ENCODE measurements at places on chromosomes 13 and 19.

- DNase-seq, result peak; percentile 83
Observed at GRCh38 chr13:45047394-45048310, 58.3 kb downstream of the GPALPP1 start.

- no peak for DNase-seq
Observed at GRCh38 chr13:105497597-105497996, 1037.9 kb downstream of the EFNB2 start.

- peak; percentile 74 for DNase-seq
Observed at GRCh38 chr13:71864094-71864985, 2.7 kb downstream of the DACH1 start.

- DNase-seq, result peak; percentile 90
Observed at GRCh38 chr19:6103217-6103644, 7.1 kb downstream of the RFX2 start.

DNA sequence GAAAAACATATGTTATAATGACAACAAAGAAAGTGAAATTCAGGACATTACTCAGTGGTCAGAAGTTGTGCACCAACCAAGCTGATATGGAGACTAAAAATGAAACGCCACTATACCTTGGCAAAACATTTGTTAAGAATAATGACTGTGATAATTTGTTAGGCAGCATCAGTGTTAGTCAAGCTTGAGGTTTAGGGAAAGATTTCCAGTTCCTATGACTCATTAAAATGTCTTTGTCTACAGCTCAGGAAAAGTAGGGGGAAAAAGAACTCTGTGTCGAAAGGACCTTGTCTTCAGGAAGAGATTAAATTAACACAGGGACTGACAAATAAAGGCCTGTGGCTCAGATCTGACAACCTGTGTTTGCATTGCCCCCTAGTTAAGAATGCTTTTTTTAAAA lies 764.1 kb upstream of the SLITRK6 start:
- no peak for DNase-seq

- no peak for DNase-seq
Observed at GRCh38 chr13:95247852-95248251, 53.4 kb downstream of the ABCC4 start.

GRCh38 chr19:7658219-7658686 lies 10.6 kb upstream of the RETN start:
- no peak for DNase-seq

DNA sequence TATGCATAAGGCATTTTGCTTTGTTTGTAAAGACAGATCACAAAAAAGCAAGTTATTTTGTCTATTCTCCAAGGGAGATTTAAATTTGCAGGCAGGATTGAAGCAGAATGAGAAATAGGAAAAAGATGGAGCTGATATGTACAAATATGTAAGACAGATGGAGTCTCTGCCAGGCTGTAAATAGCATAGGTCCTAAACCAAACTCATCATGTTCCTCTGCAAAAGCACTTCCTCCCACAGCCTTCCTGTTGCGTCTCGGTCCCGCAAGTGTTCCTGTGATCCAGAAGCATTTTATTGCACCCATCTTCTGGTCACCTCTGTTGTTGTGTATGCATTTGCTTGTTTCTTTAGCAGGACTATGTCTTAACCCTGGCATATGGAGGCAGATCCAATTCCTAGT lies 95.7 kb upstream of the CLDN10 start:
- no peak for DNase-seq

DNA sequence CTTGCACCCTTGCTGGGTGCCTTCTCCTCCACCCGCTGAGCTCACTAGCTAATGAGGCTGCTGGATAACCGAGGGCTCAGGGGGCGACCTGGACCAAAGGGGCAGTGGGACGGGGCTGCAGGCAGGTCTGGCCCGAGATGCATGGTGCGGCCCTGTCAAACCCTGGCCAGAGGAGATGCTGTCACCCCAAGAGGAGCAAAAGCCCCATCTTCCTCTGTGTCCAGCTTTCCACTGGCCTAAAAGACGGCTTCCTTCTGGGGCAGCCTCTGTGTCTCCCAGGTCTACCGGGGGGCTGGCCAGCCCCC lies 261.8 kb downstream of the TBC1D4 start:
- no peak for DNase-seq

- no peak for DNase-seq
Observed at GRCh38 chr13:108352599-108352998, 83.1 kb downstream of the TNFSF13B start.

GRCh38 chr13:96072392-96072791 lies 17.5 kb upstream of the HS6ST3 start:
- no peak for DNase-seq

DNA sequence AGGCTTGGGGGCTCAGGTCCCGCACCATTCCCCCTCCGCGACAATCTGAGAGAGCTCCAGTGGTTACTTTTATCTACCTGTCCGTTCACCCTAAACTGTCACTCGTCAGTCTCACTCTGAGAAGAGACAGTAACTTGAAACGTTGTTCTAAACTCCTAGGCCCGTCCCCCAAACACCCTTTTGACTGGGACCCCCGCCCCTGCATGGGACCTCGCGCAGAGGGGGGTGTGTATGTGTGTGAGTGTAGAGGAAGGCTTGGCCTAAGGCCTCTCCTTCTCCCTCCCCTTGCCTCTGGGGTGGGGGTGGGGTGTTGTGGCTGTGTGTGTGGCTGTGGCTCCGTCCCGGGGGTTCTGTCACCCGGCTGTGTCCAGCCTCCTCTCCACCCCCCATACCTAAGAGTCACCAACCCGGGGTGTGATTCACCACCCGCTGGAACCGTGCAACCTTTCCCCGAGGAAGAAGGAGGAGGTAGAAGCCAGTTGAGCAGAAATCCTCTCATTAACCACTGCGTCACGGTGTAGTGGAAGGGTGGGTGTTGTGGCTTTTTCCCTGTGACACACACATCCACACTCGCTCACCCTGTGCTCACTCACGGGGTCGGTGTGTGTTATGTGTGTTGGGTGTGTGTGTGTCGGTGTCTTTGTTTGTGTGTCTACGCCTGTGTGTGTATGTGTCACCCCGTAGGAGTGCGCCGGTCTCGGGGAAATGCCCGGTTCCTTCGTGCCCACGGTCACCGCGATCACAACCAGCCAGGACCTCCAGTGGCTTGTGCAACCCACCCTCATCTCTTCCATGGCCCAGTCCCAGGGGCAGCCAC lies 2.4 kb downstream of the FOSB start:
- peak; percentile 67 for DNase-seq

- no peak for DNase-seq
Observed at GRCh38 chr13:77548095-77548494, 12.6 kb downstream of the SCEL start.

- no peak for DNase-seq
Observed at GRCh38 chr19:20278342-20278741, 111.3 kb downstream of the ZNF486 start.

GRCh38 chr19:41064974-41065569 lies 23.2 kb upstream of the CYP2A13 start:
- DNase-seq, result no peak

DNA sequence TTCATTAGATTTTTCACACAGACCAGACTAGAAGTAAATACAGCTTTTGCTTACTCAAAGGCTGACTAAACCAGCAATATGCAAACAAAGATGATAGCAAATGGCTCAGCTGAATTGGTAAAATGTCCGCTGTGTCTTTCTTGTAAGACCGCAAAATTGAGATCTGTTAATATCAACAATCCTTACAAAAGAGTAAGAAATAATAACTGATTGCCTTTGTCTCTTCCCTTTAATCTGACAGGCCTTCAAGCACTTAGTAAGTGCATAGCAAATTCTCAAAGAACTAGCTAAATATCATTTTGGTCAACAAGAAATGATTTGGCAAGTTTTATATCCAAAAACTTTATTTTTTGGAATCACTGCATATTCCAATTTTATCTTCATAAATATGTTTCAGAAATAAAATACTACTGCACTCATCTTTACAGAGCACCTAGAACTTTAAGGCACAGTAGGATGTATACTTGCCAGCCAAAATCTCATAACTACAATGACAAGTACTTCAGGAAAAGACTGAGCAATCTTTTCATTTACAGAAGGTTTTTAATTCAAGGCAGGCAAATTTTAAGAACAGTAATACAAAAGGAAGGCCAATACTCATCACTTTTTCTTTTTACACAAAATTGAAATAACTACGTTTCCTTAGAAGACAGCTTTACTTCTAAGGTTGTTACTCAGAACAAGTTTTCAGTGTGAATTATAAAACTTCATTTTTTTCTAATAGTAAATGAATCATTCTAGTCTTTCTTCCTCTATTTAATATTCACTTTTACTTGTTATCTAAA lies 1.1 kb downstream of the ELF1 start:
- no peak for DNase-seq

Data from ureter (tissue), 1 donor.